ENCODE measurements at places on chromosomes 1 and 21.

GRCh38 chr1:16954579-16954978, 25.8 kb downstream of the MFAP2 start:
- DNase-seq: no peak

GRCh38 chr1:113895098-113895497, 7.7 kb upstream of the BCL2L15 start:
- DNase-seq: no peak

- no peak for DNase-seq
These were observed 39.3 kb downstream of the HLCS start for GRCh38 chr21:36926989-36927718.

GRCh38 chr1:201436393-201436792, 14.9 kb upstream of the TNNI1 start:
- no peak for DNase-seq

DNA sequence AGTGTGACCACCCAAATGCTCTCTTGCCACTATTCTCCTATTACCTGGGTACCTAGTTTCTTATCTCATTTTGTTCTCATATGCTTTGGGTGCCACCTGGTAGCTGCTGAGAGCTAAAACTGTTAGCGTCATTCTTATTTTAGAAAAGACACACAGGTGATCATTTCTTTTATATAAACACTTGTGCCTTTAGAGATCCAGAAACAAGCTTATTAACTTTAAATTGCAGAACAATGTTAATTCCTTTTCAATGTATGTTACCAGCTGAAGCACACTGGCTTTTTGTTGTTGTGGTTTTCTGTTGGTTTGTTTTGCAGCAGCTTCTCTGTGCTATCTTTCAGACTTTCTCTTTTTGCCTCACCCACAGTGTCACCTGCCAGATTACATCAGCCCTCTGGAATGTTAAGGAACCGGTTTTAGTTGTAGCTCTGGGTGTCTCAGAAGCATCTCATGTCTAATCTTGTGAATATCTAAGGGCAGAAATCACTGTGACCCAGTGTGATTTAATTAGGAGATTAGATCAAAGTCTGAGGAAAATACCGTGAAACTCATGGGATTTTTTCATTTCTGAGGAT, 43.4 kb upstream of the SLC19A2 start:
- no peak for DNase-seq

GRCh38 chr1:11746092-11746491, 10.2 kb downstream of the AGTRAP start:
- DNase-seq: no peak

DNA sequence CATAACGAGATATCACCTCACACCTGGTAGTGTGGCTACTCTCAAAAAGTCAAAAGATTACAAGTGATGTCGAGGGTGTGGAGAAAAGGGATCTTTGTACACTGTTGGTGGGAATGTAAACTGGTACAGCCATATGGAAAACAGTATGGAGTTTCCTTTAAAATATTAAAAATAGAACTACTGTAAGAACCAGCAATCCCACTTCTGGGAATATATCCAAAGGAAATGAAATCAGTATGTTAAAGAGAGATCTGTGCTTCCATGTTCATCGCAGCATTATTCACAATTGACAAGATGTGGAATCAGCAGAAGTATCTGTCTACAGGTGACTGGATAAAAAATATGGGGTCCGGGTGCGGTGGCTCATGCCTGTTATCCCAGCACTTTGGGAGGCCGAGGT, 7.6 kb upstream of the PIK3C2B start:
- no peak for DNase-seq

DNA sequence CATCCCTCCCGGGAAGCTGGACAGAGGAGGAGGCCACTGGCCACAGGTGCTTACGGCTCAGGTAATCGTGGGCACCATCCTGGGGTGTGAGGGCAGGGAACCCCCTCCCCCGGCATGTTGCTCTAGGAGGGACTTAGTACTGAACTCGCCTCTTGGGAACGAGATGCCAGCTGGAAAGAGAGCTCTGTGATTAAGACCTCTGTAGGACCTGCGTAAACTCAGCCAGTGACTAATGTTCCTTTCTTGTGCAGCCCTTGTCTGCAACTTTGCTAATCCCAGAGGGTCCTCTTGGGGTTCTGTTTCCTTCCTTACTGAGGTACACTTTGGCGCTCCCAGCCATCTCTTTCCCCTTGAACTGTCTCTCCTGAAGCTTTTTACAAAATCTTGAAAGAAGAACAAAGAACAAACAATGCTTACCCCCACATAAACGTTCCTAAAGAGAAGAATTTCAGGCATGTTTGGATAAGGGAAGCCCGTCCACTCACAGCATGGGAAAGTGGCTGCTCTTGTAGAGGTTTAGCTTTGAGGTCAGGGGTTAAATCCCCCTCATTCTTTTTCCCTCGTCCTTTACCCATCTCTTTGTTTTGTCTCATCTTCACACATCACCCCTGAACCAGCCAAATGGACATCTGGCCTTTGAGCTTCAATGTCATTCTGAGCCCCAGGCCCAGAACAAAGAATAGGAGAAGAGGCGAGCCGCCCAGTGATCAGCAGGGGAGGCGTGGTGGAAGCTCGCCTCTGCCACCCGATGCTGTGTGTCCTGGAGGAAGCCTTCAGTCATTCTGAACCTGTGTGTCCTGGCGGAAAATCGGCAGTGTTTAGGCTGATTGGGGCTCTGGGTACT, 37.4 kb downstream of the CITED4 start:
- DNase-seq: no peak

- DNase-seq: no peak
These were observed 11.4 kb downstream of the UQCRHL start for GRCh38 chr1:15796086-15796462.

GRCh38 chr1:240575981-240576662, 35.8 kb downstream of the GREM2 start:
- no peak for DNase-seq

DNA sequence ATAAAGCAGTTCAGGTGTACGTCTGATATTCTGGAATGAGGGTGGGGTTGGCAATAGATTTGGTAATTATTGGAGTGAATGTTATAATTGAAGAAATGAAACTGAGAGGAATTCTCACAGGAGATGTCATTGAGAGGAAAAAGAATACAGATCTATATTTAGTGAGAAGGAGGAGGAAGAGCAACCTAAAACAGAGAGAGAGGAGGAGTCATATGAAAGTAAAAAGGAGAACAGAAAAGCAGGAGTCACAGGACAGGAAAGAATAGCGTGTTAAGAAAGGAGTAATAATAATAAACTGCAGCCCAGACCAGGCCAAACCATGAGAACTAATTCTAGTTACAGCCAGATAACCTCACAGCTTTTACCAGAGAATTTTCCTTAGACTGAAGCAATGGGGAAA, 62.7 kb upstream of the MROH9 start:
- no peak for DNase-seq

GRCh38 chr1:147142886-147143285, 29.4 kb downstream of the PRKAB2 start:
- DNase-seq: no peak

- no peak for DNase-seq
These were observed 22.7 kb downstream of the KRTAP10-1 start for GRCh38 chr21:44517175-44517899.

GRCh38 chr1:159071970-159072582, 4.5 kb downstream of the AIM2 start:
- no peak for DNase-seq

DNA sequence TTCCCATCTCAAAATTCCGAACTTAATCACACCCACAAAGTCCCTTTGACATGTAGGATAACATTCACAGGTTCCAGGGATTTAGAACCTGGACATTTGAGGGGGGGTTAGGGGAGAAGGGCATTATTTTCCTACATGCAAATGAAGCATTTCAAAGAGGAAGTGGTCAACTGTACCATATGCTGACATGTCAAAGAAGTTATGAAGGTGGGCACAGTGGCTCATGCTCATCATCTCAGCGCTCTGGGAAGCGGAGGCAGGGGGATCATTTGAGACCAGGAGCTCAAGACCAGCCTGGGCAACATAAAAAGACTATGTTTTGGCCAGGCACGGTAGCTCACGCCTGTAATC, 35.7 kb downstream of the PTP4A2 start:
- DNase-seq: no peak

GRCh38 chr1:47756006-47756405, 241.2 kb downstream of the TRABD2B start:
- no peak for DNase-seq

GRCh38 chr21:25039461-25040380, 567.6 kb downstream of the MRPL39 start:
- DNase-seq: no peak

GRCh38 chr1:206792939-206793607, 20.8 kb upstream of the IL10 start:
- no peak for DNase-seq

GRCh38 chr1:221335161-221336101, 406.5 kb downstream of the DUSP10 start:
- DNase-seq: no peak

DNA sequence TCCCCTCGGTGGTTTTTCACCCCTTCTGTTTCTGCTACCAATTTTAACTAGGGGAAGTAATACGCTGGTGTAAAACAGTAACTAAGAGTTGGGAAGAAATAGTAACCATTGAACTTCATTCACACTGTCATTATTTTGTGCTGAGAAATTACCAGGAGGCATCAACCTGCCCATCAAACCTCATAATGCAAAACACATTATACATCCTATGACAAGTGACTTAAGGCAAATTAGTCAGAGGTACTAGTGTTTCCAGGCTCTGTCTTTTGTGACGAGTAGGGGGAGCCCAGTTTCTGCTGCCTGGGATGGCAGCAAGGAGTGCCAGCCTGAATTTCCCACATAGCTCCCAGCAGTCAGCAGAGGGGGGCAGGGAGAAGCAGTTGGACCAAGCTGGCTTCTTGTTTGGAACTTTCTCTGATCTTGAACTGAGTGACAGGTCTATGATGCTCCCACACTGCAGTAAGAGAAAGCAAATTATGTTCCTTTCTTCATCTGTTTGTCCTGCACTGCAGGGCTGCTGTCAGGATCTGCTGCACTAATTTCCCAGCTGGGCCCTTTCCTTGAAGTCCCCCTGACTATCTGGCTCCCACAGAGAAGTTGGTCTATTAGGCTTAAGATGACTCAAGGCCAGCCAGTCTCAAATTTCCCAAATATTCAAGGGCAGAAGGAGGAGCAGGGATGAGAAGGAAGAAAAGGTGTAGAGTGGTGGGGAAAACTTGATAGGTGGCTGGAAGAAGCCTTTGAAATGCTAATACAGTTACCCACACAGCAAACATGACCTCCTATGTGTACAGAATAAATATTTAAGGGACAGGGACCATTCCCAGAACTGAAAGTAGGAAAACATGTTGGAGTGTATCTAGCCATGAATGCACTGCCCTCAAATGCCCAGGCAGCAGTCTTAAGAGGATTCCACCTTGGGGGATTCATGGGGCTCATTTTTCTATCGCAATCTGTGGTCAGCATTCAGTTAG, 322.8 kb downstream of the SEC16B start:
- DNase-seq: no peak

DNA sequence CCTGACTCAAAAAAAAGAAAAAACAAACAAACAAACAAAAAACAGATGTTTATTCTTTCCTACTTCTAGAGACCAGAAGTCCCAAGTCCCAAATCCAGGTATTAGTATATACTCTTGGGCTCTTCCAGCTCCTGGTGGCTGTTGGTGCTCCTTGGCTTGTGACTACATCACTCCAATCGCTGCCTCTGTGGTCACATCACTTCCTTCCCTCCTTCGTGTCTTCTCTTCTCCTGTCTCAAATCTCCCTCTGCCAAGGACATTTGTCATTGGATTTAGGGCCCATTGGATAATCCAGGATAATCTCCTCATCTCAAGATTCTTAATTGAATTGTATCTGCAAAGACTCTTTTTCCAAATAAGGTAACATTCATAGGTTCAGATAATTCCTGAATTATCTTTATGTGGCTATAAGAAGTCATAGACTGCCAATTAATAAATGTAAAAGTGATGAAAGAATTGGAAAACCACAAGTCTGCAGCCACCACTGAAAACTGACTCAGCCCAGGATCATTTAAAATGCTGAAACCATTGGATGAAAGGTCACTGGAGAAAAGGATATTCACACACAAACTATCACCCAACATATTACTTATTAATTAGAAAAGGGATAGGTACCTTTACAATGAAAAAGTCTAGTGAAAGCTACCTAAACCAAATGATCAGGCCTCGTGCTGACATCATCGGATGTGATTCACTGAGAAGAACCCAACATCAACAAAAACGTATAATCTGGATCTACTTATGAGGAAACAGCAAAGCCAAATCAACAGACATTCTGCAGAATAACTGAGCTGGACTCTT, 67.1 kb downstream of the ZNF281 start:
- DNase-seq: no peak

DNA sequence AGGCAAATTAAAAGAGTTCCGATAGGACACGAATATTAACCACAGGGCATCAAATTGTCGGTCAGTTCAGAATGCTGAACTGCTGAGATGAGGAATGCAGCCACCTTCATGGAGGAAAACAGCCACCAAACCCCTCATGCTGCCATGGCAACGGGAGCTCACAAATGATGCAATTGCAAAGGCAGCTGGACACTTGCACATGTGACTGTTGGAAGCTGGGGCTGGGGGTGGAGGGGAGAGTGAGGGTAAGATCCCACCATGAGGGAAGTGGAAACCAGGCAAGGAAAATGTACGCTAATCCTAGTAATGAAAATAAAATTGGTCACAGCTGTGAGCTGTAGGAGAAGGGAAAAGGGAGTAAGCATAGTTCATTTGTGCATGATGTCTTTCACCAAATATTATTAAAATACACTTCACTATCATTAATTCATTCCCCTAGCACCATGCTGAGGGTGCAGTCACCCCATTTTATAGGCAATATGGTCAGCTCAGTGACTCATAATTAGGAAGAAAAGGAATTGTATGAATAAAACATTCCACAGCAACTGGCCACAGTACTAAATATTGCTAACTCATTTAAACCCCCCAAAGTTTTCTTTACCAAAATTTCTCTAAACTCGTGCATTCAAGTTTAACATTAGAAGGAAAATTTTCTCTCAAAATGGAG, 15.3 kb downstream of the BECN2 start:
- no peak for DNase-seq

DNA sequence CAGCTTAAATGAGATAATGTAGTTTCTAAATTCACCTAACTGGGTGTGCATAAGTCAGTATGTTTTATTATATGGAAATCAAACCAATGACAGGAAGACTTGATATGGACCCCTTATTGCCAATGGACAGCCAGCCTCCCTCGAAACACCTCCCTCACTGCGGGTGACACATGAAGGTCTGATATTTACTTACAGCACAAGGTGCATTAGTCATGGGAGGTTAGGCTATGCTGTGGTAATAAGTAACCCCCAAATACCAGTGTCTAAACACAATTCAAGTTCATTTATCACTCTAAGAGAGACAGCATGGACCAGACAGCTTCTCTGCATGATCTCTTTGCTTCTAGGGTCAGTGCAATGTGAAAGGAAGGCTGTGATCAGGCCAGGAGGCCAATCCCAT, 126.0 kb upstream of the KCNJ6 start:
- DNase-seq: no peak

GRCh38 chr1:91742848-91743292, 143.1 kb downstream of the TGFBR3 start:
- DNase-seq: no peak

GRCh38 chr1:118947003-118947765, 41.0 kb downstream of the TBX15 start:
- DNase-seq: no peak

DNA sequence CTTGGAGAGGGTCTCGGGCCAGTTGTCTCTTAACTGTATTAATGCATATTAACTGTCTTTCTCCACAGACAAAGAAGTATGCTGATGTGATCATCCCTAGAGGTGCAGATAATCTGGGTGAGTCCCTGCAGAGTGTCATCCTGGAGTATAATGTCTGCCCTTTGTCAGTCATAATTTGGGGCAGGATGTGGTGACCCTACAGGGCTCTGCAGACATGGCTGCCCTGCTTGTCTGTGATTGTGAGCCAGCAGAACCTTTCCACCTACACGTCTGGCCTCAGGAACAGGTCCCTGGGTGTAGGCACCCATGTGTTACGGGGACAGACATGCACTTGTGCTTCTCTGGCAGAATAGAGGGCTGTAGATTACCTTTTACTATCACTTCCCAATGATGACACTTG, 78.4 kb downstream of the UCK2 start:
- no peak for DNase-seq
